ENCODE measurements at places on chromosomes 1 and 21.
A peak's percentile ranks its signal among the peaks of the same experiment; 100 is the strongest.

GRCh38 chr21:16644685-16645084, 868.2 kb upstream of the CXADR start:
- DNase-seq: no peak

GRCh38 chr1:117719004-117719403, 113.2 kb downstream of the TENT5C start:
- no peak for DNase-seq

DNA sequence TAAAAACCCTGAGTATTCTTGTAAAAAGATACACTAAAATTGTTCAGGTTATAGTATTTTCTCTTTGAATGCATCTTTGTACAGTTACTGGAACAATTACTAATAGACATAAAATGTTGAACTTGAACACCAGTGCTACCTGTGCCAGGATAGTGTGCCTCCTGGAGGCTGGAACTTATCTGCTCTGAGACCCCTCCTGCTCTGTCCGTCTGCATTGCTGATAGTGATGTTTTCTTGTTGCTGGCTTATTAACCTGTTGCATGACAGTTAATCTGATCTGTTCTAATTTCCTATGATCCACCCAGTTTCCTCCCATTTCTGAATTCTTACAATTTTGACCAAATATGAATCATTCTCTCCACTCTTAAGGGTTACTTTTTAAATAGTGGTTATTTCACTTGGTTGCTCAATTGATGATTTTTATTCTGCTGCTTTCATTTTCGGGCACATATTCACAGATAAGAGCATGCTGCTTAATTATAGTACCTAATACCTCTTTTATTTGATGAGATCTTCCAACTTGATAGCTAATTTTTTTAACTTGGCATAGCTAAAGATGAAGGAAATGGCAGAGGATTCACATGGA, 101.4 kb downstream of the CC2D1B start:
- no peak for DNase-seq

- DNase-seq: no peak
Measured at GRCh38 chr1:55468142-55468795, 253.1 kb upstream of the USP24 start.

DNA sequence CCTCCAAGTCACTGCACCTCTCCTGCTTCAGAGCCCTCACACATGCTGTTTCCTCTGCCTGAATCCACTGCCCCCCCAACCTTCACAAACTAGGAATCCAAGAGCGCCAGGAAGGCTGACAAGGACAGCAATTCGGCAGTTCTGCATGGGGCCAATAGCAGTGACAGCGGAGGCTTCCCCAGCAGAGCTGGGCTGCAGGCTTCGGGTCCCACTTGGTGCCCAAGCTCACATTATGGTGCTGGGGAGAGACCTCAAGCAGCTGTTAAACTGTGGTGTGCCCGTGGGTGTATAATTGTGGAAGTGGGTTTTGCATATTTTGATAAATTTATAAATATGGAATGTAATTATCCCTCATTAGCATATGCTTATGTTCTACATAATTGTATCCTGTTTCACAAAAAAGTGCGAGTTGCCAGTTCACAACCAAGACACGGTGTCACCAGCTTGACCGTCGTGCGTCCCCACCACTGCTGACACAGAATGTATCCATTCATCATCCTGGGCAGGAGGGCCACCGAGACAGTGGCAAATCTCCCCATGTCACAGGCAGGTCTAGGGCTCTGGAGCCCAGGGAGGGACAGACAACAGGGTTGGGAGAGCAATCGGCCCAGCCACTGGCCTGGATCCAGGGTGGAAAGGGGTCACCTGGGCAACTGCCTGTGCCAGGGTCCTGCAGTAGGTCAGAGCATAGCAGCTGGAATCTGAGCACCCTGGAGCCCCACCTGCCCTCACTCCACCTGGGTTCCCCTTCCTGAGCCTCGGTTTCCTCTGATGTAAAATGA, 81.6 kb downstream of the MATN1 start:
- DNase-seq: no peak

DNA sequence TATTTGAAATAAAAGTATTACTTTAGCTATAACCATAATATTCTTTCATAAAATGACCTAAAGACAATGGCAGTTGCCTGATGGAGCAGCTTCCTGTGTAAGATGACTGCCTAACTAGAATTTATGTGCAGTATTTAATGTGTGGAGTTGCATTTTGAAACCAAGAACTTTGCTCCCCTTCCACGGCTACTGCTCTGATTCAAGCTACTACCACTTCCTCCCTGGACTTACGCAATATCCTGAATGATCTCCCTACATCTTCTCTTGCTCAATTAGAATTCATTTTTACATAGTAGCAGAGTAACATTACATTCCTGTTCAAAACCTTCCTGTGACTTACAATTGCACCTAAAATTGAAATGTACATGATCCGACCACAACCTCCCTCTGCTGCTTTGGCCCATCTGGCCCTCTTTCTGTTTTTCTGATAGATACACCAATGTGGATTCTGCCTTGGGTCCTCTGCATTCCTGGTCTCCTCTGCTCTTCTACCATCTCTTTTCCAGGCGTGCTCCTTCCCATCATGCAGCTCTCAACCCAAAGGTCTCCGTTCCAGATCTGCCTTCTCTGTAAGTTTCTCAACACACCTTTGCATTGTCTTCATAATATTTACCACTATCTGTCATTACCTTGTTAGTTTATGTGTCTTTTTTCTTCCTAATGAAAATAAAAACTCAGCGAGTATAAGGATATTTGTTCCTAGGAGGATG, 47.4 kb upstream of the USP25 start:
- no peak for DNase-seq

DNA sequence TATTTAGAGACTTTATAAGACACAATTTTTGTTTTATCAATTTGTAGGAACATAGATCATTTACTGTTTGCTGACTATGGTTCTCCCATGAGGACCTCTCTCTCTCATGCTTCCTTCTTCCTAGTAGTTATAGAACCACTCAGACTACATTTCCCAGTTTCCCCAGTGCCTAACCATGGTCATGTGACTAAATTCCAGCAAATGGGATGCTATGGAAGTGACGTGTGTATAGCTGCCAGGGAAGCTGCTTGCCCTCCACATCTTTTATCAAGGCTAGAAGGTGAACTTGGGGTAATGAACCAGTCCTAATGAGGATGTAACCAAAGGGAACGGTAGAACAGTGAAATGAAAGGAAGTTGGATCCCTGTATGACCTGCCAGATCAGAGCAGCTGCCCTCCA, 184.0 kb downstream of the MIS18A start:
- DNase-seq: no peak

DNA sequence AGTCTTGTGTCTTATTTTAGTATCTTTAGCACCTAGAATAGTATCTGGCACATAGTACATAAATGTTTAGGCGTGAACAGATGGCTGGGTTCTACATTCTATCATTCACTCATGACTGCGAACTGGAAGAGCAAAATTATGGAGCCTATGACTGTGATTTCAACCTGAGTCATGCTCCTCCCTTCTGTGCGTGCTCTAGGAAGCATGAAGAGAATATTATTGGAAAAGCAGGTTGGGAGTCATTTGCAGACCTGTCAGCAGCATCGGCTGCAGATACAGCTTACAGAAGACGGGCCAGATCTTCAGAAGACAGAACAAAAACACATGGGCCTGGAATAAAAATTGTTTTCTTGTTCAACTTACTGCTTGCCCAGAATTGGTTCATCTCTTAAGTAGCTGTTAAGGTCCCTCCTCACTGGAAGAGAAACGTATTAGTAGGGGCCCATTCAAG, 344.0 kb upstream of the USP24 start:
- DNase-seq: no peak

DNA sequence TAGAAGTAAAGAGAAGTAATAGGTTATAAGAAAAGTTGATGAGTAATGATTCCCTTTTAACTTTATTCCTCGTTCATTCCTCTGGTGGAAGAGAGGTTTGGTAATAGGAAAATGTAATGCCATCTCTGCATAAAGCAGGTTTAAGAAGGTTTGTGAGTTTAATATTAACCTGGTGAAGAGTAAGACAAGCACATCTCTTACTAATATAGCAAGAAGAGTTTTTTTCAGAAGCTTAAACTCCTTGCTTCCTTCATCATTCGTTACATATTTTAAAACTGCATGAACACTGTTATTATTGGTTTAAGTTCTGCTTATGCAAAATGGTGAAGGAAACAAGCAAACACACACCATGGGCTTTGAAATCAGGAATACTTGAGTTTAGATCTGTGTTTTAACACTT, 9.2 kb upstream of the PLA2G4A start:
- DNase-seq: no peak

DNA sequence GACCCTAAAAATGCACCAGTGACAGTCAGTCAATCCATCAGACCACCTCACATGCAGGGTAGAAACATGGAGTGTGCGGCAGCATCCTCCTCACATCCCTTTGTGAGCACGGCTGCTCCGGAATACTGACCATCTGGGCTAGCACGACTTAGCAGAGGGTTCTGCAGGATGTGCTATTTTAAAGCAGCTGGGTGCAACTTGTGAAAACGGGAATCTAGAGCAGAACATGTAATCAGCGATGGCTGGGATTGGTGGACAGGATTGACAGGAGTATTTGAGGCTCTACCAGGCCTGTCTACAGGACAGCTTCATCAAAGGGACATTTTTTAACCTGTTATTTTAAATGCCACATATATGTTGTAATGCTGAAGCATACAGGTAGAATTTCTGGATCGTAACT, 16.8 kb upstream of the PLEKHM2 start:
- DNase-seq: no peak

GRCh38 chr1:58551186-58552140, 4.9 kb upstream of the OMA1 start:
- no peak for DNase-seq

DNA sequence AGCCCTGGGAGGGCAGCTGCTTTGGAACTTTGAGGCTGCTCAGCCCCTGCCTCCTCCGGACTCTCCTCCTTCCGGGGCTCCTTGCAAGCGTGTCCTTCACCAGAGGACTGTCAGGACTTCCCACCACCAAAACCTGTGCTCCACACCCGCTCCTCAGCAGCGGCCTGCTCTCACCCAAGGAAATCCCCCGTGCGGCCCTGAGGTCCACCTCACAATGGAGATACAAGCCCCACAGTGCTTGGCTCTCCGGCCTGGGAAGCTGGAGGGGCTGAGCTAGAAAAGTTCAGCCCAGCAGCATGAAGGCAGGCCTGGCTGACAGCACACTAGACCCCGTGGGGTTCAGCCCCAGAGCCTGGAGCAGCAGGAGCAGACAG, 33.6 kb downstream of the PGBD5 start:
- no peak for DNase-seq

GRCh38 chr1:36796733-36797132, 237.6 kb downstream of the GRIK3 start:
- DNase-seq: no peak

DNA sequence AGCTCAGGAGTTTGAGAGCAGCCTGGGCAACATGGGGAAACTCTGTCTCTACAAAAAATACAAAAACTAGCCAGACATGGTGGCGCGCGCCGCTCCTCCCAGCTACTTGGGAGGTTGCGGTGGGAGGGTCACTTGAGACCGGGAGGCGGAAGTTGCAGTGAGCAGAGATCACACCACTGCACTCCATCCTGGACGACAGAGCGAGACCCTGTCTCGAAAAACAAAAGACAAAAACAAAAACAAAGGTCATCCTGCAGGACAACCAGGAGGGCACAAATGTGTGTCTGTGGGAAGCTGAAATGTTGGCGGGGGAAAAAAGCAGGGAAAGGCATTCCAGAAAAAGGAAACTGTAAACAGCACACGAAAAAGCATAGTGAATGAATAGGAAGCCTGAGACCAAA, 104.1 kb upstream of the HNRNPU start:
- DNase-seq: no peak

DNA sequence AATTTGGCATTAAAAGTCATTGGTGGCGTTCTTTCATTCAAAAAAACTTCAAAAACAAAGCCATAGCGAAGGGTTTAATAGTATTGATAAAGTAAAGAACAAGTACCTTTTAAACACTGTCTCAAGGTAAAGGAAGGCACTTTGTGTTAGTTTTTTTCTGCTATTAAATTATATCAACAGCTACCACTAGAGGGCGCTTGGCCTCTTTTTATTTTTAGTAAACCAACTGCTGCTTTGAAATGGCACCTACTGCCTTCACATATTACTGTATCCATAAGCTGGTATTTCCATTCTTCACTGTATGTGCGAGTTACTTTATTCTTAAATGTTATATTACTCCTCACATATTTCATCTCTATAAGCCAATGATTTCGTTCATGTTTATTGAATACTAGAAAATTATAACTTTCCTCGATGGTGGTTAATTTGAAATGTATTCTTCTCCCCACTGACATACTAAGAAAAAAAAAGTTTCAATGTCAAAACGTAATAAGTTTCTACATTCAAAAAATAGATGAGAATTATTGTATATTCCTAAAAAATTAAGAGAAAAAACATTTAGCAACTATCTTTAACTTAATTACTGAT, 125.7 kb upstream of the CXADR start:
- DNase-seq: peak; percentile 1

DNA sequence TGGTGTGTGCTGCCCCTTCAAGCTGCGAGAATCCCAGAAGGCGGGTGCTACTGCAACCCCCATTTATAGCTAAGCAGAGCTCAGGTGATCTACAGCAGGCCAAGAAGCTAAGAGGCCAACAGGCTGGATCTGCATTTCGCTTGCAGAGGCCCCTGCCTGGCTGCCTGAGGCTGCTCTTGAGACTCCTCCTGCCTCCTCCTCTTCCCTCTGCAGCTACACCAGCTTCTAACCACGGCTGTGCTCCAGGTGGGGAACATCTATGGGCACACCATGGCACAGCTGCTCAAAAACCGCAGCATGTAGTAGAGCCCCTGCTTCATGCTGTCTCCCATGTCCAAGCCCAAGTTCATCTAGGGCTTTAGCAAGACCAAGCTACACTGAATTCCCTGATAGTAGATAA, 72.9 kb upstream of the ZNF678 start:
- no peak for DNase-seq

- DNase-seq: no peak
Measured at GRCh38 chr1:151193856-151194255, 3.9 kb upstream of the VPS72 start.

- DNase-seq: no peak
Measured at GRCh38 chr1:84301785-84302385, 377 bp downstream of the SAMD13 start.

DNA sequence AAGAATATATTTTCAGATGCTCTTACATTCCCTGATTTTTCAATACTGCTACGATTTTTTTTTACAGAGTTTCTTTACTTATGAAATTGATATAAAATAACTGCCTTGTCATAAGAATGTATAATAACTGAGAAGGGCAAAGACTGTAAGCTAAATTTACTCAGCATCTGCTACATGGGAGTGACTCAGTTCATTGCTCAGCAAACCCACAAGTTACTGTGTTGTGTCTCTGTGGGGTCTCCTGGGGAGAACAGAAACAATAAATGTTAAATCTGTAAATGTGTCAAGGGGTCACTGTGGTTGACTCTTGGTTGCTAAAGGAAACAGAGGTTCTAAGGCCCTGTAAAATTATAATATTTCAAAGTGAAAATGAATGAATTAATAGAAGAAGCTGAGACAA, 210.3 kb upstream of the CACYBP start:
- DNase-seq: no peak

Measured in stimulated activated naive CD4-positive, alpha-beta T cell treated with Interleukin-2 at 50 U/mL for 16 hours (primary cell).